ENCODE measurements at places on chromosomes 1 and 21. TPM values are rescaled to one million over a fixed set of nuclear protein-coding genes. Genes with fewer than 3 reads are reported as not detected.

GRCh38 chr1:88890131-88890530, 1.2 kb downstream of the GTF2B start:
- DNase-seq = no peak

The LCE1E gene
- total RNA-seq = not detected

DNA sequence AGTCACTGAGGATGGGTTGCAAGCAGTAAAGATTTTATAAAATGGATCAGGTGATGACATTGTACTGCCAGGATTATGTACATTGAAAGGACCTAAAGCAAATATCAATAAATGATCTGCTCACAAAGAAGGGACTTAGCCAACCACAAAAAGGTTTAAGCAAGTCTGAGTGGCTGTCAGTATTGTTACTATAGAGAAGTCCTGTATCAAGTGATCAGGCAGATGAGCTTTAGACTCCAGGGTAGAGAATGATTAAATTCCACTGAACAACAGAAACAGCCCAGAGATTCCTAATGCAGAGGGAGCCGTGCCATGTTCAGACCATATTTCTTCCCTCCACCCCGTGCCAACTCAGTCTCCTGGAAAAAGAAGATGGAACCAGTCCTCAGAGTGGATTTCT, 138.9 kb downstream of the SETD4 start:
- DNase-seq = no peak

The INKA2 gene
- total RNA-seq = 12.5 TPM

The OVAAL gene
- 0.11 TPM for total RNA-seq

- no peak for DNase-seq
These were observed 25.7 kb upstream of the ERO1B start for GRCh38 chr1:236307435-236307834.

- DNase-seq = no peak
These were observed 731.4 kb downstream of the KCNT2 start for GRCh38 chr1:195876792-195877191.

DNA sequence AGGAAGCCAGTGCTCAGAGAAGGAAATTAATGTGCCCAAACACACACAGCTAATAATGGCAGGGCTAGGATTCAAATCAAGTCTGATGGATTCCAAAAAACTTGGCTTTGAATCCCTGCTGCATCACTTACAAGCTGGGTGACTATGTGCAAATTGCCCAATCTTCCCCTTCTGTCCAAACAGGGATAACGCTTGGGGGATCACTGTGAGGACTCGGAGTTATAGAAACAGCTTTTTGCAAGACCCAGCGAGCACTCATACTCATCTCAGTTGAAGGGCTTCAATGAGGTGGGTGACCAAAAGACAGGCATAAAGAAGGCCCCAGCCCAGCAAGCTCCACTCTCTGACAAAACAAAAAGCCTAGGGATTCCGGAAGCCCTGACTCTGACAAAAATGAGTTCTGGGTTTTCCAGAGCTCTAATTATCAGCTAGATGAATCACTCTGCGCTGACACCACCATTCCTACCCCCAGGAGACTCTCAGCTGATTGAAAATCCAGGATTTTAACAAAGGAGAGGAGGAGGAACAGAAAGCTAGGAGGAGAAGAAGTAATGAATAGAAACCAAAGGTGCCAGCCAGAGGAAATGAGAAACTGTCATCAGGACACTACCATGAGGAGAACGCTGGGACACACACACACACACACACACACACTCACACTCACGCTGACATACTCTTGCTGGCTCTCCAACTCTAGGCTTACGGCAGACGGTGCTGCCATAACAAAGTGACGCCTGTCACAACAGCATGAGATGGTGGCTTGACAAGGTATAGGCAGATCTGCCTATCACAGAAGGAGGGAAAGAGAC, 1.6 kb upstream of the STK40 start:
- DNase-seq = peak; percentile 69

All from LHCN-M2 (cell line).